ENCODE measurements at places on chromosomes 2 and 18.

DNA sequence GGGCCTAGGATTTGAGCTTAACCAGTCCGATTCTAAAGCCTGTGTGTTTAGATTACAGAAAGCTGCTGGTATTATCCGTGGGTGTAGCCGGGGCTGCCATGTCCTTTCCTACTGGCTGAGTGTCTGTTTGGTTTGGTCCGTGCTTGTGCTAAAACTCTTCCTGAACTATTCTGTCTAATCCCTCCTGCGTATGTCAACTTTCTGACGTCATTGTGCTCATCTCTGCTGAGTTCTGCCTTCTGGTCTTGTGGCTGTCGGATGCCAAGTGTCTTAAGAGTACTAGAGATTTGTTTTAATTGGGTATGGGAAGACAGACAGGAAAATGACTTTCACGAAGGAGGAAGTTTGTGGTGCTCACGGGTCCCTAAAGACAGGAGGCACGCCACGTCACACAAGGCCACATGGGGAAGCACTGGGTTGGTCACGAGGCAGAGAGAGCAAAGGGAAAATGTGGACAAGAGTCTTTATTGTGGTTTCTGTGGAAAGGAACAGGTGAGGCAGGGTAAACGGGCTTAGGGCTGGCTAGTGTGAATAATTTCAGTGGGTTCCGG is 31.8 kb upstream of the NTSR2 start:
- DNase-seq, result no peak

GRCh38 chr2:8217468-8218030 is 464.3 kb upstream of the ID2 start:
- DNase-seq, result no peak

- DNase-seq, result no peak
Measured at GRCh38 chr2:173214213-173214612, 138.6 kb downstream of the MAP3K20 start.

DNA sequence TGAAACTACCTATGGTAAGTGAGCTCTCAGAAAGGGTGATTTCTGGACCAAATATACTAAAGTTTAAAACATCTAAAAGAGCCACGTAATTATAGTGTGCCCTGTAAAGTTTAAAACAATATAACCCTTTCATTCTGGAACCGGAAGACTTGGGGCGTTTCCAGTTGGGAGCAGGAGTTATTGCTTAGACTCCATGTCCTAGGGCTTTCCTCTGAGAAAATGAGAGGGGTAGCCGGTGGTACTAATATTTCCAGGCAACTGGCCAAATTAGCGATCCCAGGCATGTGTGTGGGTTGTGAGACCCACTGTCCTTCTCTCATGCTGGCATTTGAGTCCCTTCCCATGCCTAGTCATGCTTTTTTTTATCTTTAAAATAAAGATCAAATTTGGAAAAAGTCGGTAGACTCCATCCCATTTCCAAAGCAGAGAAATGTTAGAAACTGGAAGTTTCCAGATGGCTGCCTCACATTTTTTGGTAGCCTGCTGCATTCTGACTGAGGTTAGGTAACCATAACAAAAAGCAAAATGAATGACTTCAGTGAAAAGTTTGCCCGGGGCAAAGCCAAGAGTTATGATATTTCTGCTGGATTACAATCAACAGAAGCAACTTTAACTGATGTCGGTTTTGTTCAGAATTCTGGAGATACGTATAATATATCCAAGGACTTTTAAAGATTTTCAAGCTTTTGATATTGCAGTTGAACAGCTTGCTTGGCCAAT is 227.4 kb downstream of the SS18 start:
- no peak for DNase-seq

DNA sequence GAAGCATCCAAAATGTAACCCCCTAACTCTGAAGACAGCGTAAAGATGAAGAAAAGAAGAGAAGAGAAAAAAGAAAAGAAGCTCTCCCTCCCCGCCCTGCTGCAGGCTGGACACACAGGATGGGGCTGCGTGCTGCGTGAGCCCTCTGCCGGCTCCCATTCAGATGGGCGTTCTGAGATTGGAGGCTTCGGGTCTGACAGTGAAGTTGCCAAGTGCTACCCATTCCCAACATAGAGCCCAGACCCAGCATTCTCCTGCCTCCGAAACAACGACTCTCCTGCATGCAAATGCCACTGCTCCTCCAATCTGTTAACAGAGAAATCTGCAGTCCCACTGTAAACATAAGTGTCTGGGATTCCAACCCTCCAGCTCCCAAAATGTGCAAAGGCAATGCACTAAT is 234.9 kb downstream of the BCL11A start:
- peak; percentile 18 for DNase-seq

- no peak for DNase-seq
Measured at GRCh38 chr2:57543211-57543610, 503.4 kb upstream of the VRK2 start.

DNA sequence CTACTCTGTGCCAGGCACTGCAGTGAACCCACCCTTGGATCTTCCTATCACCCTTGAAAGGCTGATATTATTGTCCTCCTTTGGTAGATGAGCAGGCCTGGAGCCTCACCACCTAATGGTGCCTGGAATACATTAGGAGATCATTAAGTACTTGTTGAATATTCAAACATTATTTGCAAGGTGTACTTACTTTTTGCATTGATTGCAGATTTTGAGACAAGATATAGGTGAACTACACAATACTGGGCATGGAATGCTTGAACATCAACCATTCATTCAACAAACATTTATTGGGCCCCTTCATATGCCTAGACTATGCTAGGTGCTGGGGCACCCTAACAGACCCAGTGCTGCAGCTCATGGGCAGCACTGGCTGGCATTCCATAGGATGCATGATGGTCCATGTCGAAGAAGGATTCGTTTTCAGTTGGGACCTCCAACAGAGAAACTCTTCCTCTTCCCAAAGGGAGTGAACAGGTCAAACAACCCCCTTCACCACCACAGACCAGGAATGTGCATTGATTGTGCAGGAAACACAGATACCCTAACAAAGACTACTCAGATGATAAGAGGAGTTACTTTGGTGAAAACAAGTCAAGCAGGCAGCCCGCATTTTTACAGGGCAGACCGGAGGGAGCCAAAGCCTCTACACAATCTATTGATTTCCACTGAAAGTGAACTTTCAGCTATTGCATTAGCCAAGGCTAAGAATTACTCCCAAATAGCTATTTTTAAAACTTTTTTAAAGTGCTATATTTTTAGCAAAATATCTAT is 149.6 kb upstream of the SH3BP4 start:
- no peak for DNase-seq

DNA sequence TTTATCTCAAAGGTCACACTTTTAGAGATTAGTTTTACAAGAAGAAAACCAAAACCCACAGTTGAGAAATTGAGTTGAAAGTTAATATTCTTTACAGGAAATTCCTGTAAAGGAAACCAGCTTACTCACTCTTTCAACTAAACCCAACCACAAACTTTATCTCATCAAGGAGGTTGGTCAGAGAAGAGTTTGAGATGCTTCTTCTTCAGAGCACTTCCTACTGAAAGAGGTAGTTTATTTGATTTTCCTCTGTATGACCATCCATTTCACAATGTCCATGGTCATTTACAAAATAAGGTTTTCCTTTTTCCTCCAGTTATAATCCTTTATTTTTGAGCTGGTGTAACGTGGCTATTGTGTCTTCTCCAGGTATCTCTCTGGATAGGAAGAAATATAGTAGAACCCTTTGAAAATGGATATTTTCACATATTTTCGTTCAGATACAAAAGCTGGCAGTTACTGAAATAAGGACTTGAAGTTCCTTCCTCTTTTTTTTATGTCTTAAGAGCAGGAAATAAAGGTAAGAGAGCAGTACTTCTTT is 4.5 kb upstream of the IL18RAP start:
- DNase-seq, result peak; percentile 30

DNA sequence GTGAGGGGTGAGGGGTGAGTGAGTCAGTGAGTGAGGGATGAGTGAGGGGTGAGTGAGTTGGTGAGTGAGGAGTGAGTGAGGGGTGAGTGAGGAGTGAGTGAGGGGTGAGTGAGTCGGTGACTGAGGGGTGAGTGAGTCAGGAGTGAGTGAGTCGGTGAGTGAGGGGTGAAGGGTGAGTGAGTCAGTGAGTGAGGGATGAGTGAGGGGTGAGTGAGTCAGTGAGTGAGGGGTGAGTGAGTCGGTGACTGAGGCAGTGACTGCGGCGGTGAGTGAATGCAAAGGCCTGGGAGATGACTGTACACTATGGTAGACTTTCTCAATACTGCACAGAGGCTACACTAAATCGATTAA is 16.6 kb downstream of the THAP4 start:
- peak; percentile 51 for DNase-seq

DNA sequence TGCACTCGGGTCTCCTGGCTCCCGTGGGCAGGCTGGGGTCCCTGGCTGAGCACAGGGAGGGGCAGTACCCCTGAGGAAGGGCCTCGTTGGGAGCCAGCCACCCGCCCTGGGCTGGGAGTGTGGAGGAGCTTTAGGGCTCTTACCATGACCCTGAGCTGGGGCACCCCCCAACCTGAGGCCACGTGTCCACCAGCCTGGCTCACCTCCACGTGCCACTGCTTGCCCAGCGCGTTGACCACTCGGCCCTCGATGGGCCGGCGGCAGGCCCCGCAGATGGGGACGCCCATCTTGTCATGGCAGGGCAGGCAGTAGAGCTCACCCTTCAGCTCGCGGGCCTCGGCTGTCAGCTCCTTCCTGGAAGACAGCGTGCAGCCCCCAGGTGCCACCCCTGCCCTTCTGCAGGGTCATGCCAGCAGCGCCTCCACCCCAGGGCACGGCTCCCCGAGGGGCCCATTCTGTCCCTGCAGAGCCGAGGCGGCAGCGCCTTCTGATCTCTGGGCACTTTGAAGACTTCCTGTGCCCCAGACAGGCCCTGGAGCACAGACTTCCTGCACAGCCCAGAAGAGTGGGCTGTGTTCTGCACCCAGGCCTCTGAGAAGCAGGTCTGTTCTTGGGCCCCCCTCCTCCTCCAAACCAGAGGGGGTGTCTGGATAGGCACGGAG is 4.0 kb upstream of the GPR17 start:
- no peak for DNase-seq

GRCh38 chr18:79857082-79857671 is 59.4 kb downstream of the KCNG2 start:
- peak; percentile 7 for DNase-seq

- no peak for DNase-seq
Measured at GRCh38 chr18:21826641-21827302, 86.2 kb downstream of the MIB1 start.

DNA sequence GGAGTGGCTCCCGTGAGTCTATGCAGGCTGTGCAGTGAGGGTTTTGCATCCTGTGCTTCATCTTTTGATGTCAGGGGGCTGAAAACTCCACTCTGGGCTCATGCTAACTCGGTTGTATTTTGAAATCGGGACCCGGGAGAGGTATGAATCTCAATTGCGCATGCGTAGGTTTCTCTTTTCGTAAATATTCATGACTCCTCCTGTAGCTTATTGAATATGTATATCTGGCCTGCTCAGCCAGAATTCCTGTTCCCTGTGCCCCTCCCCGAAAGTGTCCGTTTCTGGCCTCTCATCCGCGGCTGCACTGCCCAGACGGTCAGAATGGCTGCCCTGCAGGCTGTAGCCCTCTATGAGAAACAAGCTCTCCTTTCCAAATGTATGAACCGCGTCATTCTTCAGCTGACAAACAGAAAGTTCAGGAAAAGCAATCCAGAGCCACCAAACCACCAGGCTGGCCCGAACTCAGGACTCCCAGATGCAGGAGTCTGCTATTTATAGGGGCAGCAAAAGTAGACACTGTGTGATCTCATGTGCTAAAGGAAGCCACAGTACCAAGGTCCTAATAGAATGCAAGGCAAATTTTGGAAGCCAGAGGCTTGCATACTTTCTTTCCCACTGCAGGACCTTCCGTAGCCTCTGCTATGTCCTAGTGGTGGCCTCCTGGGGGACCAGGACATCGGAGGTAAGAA is 41.7 kb downstream of the AKAIN1 start:
- DNase-seq, result peak; percentile 30

GRCh38 chr2:134288814-134289213 is 34.9 kb downstream of the MGAT5 start:
- no peak for DNase-seq

- DNase-seq, result no peak
Measured at GRCh38 chr2:38850045-38850444, 25.7 kb downstream of the DHX57 start.

- no peak for DNase-seq
Measured at GRCh38 chr2:709138-709765, 32.0 kb upstream of the TMEM18 start.

- DNase-seq, result peak; percentile 28
Measured at GRCh38 chr2:203637471-203638167, 68.8 kb upstream of the CD28 start.

GRCh38 chr2:128202791-128203190 is 111.8 kb downstream of the UGGT1 start:
- DNase-seq, result peak; percentile 31

DNA sequence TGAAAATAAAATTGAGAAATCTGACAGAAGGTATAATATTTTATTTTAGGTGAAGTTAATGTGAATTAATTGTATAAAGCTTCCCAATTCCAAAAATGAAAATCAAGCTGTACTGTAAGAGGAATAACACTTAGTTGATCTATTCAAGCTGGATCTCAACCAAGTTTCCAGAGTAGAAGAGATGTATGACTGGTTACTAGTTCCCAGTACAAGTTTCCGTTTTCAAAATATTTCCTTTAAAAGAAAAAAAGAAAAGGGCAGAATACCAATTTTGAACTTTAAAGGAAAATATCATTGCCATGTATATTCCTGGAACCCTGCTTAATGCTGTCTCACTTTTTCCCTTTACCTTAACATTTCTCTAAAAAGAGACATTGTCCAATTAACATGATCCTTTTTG is 308.5 kb downstream of the IRS1 start:
- no peak for DNase-seq

DNA sequence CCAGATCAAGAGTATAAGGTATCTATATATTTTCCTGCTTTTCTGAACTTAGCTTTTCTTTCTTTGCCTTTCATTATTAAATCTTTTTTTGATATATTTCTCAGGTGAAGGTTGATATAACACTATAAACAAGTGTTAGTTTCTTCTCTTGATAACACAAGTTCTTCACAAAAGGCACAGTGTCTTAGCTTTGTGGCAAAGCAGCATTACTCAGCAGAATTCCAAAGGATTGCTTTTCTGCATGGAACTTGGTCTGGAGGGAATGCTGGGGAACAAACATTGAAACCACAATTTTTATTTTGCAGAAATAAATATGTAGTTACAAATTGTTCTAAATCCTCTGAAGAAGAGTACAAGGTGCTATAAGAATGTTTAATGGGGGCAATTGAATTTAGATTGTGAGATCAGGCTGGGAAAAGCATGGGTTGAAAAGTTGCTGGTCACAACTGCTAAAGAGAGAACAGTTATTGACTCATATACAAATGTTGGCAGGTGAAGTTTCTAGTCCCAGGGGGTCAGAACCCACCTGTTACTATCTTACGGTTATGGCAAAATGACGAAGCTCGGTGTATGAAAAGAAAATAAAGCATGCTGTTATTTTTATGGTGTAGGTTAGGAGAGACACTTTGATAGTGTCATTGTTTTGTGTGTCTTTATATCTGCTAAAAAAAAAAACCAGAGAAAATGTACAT is 68.2 kb downstream of the UBR3 start:
- peak; percentile 6 for DNase-seq

- peak; percentile 29 for DNase-seq
Measured at GRCh38 chr18:48543228-48543627, 4.4 kb downstream of the CTIF start.

All from HT1080 (cell line).